ENCODE measurements at places on chromosomes 1 and 21.

DNA sequence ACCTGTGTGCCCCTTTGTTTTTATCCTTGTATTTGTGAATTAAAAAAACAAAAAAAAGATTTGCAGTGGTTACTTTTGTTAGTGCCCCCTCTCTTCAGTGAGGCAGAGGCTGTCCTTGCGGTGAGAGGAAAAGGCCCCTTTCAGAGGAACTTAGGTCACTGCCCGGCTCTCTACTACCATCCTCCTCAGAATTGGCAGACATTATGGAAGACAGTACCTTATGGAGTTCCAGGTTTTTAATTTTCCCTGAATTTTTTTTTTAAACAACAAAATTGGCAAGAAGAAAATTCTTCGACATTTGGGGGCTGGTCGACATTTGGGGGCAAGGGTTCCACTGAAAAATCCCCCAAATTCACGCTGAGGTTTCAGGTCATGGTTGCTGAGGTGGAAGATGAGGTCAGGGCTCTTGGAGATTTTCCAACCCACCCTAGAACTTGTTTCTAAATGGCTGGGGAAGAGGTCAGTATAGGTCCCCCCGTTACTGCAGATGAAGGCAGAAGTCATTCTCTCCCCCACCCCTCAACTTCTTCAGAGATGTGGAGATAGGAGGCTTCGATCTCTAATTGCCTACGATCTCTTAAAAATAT, 5.3 kb downstream of the RXFP4 start:
- DNase-seq, result no peak

GRCh38 chr1:169138866-169139670, 32.6 kb downstream of the ATP1B1 start:
- no peak for DNase-seq

DNA sequence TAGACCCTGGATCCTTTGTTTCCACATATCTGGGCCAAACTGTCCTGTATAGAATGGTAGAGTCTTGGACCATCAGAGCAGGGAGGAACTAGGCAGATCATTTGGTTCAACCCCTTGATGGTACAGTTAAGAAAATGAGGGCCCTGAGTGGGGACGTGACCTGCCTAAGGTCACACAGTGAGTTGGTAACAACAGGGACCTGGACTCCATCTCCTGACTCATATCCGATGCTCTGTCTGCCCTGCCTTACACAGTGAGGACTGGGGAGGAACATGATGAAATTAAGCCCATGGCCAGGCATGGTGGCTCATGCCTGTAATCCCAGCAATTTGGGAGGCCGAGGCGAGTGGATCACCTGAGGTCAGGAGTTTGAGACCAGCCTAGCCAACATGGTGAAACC, 440.2 kb downstream of the PTPRU start:
- no peak for DNase-seq

GRCh38 chr21:45226540-45227326, 61.0 kb downstream of the POFUT2 start:
- DNase-seq, result peak; percentile 36

DNA sequence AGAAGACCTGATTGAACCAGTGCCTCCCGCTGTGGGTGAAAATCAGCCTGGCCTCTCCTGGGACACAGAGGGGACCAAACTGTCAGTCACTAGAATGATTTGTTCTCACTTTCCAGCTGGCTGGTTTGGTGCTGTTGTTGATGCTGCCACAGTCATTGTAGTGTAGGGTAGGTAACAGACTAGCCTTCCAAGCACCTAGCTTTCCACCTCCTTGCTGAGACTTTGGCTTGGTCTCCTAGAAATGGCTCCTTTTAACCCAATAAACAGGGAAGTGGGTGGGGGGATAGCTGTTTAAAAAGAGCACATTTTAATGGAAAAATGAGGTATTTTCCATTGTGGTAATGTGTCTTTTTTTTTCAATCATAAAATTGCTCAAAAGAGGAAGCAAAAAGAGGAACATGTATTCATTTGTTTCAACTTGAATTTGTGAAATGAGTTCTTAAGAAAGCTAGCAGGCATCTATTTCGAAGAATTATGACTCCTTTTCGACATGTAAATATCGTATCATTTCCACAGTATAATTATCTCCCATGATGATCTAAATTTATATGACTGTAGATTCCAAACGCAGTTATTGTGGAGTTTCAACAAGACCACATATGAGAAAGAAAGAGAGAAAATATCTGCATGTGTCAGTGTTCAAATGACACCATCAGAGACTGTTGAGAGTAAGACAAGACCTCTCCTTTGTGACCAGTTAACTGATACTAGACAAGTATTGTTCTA, 190.1 kb downstream of the HLX start:
- no peak for DNase-seq
